ENCODE measurements at places on chromosomes 6 and 20.

- no peak for DNase-seq
These were observed 21.9 kb upstream of the KIAA0408 start for GRCh38 chr6:127481111-127481510.

DNA sequence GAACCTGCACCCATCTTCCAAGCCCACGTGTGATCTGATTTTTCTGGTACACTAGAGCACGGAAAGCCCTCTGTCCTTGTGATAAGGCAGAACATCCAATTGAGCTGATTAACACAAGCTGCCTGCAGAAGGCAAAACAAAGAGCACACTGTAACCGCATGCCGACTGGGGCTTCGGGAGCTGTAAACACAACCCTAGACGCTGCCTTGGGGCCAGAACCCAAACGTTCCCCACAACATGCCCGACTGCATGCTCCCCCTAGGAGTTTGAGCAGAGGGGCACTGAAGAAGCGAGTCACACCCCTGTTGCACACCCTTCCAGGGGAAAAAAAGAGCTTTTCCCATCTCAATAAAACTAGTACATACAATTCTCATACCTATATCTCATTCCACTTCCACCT lies 470.7 kb downstream of the HTR1B start:
- DNase-seq = no peak

DNA sequence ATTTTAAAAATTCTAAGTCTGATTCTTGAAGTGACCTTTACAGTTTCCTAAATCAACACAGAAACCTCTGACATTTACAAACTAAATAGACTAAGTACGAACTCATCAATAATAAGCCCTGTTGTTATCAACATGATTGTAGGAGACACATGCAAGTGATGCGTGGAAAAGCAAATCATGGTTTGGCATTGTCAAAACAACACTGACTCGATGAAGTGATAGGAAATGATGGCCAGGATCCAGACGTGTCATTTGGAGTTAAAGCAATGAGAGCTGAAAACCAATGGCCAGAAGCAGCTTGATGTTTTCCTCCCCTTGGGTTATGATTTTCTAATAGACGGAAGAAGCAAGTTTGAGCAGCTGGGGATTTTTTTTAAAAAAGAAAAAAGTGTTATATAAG lies 117.4 kb upstream of the FAM184A start:
- no peak for DNase-seq

- no peak for DNase-seq
These were observed 9.1 kb downstream of the MTRF1L start for GRCh38 chr6:152993431-152993830.

GRCh38 chr6:31464252-31465184 lies 33.4 kb upstream of the MICB start:
- no peak for DNase-seq

DNA sequence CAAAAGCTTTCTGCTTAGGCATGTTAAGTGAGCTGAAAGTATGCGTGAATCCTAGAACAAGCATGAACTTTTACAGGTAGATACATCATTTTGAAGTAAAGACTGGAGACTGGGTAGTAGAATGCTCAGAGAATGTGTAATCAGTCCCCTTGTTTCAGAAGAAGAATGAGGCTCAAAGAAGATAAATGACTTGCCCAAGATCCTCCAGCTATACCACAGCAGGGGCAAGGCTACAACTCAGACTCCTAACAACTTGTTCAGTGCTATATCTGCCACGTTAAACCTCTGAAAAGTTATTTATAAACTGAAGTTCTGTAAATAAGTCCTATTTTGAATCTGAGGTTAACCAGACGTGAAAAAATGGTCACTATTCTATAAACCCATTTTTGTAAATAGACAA lies 2.9 kb downstream of the RIPOR2 start:
- peak; percentile 64 for DNase-seq

GRCh38 chr6:113696960-113697359 lies 160.2 kb upstream of the MARCKS start:
- no peak for DNase-seq

DNA sequence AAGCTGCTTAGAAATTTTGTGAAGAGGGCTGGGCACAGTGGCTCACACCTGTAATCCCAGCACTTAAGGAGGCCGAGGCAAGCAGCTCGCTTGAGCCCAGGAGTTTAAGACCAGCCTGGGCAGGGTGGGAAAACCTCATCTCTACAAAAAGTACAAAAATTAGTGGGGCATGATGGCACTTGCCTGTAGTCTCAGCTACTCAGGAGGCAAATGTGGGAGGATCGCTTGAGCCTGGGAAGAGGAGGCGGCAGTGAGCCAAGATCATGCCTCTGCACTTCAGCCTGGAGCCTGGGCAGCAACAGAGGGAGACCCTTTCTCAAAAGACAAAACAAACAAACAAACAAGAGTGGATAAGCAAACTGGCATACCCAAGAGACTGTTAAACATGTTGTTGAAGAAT lies 308.3 kb upstream of the ADGRB3 start:
- no peak for DNase-seq

- no peak for DNase-seq
These were observed 44.7 kb downstream of the EYA2 start for GRCh38 chr20:46939031-46939965.

DNA sequence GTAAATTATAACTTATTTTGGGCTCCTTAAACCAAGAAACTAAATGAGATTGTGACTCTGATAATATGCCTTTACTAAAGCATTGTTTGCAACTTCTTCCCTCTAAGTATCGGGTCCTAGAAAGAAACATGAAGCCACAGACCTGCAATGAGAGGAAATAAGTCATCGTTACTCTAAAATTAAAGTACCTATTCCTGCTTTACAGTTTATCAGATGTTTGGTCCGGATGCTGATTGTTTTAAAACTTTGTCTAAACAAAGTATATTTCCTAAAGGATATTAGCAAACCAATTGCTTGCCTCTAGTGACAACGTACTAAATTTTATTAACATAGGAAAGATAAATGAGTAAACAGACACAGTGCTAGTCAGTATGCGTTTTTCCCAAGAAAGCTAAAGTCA lies 216.8 kb downstream of the GJA1 start:
- DNase-seq = no peak

DNA sequence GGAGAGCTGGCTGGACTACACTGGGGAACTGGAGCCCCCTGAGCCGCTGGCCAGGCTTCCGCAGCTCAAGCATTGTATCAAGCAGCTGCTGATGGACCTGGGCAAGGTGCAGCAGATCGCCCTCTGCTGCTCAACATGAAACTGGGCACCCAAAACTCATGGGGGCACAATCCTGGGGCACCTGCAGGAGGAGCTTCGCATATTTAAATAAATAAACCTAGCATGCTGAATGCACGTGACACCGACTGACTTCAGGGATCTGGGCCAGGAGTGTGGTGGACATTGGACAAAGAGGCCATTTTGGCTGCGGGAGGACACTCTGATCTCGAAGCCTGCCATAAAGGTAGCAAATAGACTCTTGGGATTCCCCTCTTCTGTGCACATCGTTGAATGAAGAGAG lies 6.8 kb downstream of the SCAND1 start:
- DNase-seq = peak; percentile 10

GRCh38 chr20:62717933-62718332 lies 9.3 kb downstream of the NTSR1 start:
- DNase-seq = no peak

- no peak for DNase-seq
These were observed 100.6 kb upstream of the SALL4 start for GRCh38 chr20:51902933-51903332.

DNA sequence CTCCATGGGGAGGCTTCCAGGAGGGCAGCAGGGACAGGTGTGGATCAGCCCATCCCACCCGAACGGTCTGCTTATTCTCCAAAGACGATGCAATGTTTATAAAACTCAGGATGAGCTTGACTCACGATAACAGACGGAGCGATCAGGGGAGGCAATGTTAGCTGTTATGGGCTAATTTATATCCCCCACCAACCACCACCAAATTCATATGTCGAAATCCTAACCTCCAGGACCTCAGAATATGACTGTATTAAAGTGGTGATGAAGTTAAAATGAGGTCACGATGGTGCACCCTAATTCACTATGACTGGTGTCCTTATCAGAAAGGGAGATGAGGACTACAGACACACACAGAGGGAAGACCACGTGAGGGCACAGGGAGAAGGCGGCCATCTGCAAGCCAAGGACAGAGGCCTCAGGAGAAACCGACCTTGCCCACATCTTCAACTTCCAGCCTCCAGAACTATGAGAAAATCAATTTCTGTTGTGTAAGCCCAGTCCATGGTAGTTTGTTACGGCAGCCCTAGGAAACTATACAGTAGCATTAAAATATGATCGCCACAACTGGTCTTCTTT lies 7.0 kb downstream of the ADTRP start:
- DNase-seq = no peak

- no peak for DNase-seq
These were observed 9.4 kb upstream of the DSTN start for GRCh38 chr20:17560344-17561074.

DNA sequence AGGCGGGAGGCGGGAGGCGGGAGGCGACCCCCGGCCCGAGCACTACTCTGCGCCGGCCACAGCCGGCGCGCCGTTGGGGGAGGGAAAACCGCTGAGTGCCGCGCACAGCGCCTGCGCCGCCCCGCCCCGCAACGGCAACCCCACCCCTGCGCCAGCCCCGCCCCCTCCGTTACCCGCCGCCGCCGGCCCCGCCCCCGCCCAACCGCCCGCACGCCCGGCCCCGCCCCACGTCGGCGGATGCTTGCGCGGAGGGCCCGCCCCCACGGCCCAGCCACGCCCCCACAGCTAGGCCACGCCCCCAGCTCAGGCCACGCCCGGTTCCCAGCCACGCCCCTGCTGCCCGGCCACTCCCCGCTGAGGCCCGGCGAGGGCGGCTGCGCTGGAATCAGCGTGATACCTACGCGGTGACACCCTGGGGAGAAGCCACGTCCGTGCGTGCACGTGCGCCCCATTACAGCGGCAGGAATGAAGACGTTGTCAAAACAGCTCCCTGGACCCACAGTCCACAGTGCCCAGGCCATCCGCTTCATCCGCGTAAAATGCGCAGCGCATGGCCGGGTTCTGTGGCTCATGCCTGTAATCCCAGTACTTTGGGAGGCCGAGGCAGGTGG lies at the start of gene TCFL5:
TSS of gene TCFL5 (minus strand) at position 97 of the 611 bp plus-strand sequence. CDS start 152 bp downstream, outside the sequence.
- peak; percentile 84 for DNase-seq

DNA sequence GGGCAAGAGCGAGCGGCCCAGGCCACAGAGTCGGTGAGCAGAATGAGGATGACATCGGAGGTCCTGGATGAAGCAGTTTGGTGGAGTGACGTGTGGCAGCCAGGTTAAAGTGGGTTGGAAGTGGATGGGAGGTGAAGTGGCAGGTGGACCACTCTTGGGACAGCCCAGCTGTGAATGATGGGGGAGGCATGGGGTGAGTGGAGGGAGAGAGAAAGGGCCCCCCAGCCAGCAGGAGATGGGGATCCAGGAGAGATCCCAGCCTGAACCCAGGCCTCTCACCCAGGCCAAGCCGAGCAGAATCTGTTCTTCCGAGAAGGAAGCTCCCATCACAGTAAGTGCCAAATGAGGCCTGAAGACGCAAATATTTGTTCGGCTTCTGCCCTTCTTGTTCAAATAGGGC lies 27.0 kb upstream of the SLC32A1 start:
- DNase-seq = no peak

DNA sequence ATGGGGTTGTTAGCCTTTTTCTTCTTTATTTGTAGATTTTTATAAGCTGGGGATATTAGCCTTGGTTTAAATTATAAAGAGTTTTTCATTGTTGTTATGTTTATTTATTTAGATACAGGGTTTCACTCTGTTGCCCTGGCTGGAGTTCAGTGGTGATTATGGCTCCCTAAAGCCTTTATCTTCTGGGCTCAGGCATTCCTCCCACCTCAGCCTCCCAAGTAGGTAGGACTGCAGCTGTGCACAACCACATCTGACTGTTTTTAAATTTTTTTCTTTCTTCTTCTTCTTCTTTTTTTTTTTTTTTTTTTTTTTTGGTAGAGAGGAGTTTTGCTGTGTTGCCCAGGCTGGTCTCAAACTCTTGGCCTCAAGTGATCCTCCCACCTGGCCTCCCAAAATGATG lies 80.9 kb downstream of the UBE3D start:
- no peak for DNase-seq

- DNase-seq = no peak
These were observed 3.3 kb downstream of the ID1 start for GRCh38 chr20:31608251-31608945.

DNA sequence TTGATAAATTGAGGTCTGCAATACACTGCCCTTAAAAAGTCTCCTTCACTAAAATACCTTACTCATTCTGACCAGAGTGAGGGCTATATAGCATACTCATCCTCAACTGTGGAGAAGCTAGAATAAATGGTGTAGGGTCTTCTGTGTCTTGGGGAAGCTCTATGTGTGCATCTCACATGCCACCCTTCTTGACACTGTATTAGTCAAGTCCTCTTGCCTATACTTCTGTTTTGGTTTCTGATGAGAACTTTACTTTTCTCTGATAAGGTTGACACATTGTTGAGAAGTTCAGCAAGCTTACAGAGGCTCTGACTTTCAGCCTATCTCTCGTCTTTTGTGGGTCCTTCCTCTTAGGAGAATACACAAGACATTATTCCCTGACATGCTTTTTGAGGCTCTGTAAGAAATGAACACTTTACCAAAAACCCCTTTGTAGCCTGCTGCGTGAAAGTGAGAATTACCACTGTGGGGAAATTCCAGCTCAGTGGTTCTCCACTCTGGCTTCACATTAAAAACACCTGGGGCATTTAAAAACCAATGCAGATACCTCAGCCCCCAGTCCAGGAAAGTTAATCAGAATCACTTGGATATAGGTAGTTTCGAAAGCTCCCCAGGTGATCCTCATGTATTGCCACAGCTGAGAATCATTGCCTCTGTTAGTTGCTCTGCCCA lies 372.1 kb upstream of the HS3ST5 start:
- no peak for DNase-seq

DNA sequence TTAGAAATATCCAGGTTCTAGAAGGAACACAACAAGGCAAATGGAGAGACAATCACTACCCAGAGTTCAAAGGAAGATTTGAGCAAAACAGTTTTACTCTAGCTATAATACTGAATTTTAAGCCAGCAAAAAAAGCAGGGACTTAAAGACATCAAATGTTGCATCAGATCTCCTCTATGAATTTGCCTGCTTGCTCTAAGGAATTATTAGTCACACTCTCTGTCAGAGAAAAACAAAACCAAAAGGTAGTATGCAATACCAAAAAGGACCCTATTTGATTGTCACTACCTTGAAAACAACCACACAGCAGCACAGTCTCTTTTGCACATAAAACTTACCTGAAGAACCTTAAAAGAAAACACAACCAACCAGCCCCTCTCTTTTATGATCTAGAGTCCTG lies 46.3 kb downstream of the BTBD9 start:
- no peak for DNase-seq

GRCh38 chr6:84657486-84657885 lies 106.9 kb downstream of the TBX18 start:
- DNase-seq = no peak

DNA sequence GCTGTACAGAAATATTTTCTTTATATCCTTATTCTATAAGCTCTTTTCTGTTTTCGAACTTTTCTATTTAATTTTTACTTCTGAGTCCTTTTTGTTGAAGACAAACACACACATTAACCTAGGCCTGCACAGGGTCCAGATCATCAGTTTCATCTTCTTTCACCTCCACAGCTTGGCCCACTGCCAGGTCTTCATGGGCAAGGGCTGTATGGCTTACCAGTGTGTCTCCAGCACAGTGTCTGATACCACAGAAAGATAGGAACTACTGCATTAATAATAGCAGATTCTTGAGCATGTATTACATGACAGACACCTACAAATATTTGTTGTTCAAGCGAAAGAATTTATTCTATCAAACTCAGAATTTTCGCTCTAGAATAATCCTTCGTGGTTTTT lies 24.4 kb downstream of the QKI start:
- peak; percentile 44 for DNase-seq

GRCh38 chr6:17601386-17601703 lies 1.2 kb downstream of the FAM8A1 start:
- DNase-seq = no peak
